ENCODE measurements at places on chromosomes 13 and 19. TPM values are rescaled to one million over a fixed set of nuclear protein-coding genes. Genes with fewer than 3 reads are reported as not detected.

The CEBPA gene
- total RNA-seq: 4.8 TPM

The ATP11A gene
- 14.7 TPM for total RNA-seq

The PODNL1 gene
- 0.10 TPM for total RNA-seq

The MYH14 gene
- total RNA-seq: 6.1 TPM

The LNX2 gene
- total RNA-seq: 11.6 TPM

The IGFL2 gene
- total RNA-seq: 0.17 TPM

All from H7 (cell line).